Stimulated activated naive CD4-positive, alpha-beta T cell (primary cell): ENCODE measurements at places on chromosomes 16 and 17.

- no peak for DNase-seq
These were observed 254.3 kb upstream of the SALL1 start for GRCh38 chr16:51405361-51405760.

DNA sequence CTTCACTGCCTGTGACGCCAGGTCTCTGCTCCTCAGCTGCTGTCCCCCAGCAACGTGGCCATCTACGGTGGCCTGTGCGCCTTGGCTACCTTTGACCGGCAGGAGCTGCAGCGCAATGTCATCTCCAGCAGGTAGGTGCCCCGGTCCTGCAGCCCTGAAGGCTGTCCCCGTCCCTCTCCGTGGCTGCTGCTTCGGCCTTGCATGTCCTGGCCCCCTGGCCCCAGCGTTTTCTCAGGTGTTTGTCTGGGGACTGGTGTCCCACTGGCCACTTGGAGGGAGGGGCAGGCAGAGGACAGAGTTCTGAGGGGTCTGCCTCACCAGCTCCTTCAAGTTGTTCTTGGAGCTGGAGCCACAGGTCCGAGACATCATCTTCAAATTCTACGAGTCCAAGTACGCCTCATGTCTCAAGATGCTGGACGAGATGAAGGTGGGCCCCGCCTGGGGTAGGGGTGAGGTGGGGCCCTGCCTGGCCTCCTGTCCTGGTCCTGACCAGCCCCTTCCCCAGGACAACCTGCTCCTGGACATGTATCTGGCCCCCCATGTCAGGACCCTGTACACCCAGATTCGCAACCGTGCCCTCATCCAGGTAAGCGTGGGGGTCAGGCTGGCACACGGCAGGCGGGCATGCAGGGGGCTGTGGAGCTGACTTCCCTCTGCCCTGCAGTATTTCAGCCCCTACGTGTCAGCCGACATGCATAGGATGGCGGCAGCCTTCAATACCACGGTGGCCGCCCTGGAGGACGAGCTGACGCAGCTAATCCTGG, 4.4 kb downstream of the GPS1 start:
- no peak for DNase-seq

- DNase-seq: no peak
These were observed 10.0 kb downstream of the GPR179 start for GRCh38 chr17:38333635-38334295.

GRCh38 chr16:65884018-65884417, 482.5 kb upstream of the CDH5 start:
- DNase-seq: no peak
